Calu3 (cell line): ENCODE measurements at places on chromosomes 1 and 21.

DNA sequence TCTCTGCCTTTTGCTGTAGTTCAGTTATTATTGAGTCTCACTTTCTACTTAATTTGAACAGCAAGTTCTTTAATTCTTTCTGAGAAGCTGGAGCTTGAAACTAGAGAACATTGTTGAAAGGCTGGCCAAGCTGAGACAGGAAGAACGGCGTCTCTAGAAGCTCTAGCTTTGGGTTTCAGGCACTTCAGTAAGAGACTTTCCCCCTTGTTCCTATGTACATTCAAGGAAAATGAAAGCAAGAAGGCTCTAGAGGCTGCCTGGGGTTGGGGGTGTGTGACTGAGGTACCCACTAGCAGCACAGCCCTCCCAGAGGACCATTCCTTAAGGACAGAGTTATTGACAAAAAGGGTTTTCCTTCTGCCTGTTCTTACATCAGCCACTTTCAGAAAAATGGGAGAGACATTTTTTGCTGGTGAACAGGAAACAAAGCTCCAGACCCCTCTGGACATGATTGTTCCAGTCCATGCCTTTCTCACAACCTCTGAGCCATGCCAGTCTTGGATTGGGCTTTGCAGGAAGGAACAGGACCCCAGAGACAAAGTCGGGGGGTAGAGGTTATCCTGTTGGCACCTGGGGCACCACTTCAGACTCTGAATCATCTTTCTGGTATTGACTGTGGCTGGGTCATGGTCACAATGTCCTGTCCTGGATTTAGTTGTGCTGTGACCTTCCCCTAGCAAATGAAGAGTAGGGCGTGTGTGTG is 63.1 kb downstream of the LAMC2 start:
- DNase-seq: no peak

GRCh38 chr1:199809311-199809710 is 218.2 kb upstream of the NR5A2 start:
- no peak for DNase-seq

DNA sequence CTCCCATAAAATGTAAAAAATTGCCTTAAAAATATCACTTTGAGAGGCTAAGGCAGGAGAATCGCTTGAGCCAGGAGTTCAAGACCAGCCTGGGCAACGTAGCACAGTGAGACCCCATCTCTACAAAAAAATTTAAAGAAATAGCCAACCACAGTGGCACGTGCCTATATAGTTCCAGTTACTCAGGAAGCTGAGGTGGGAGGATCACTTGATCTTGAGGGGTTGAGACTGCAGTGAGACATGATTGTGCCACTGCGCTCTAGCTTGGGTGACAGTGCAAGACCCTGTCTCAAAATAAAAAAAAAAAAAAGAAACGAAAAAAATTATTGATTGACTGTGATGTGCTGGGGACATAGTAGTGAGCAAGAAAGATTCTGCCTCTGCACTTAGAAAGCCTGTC is 38.4 kb downstream of the PKN2 start:
- no peak for DNase-seq

DNA sequence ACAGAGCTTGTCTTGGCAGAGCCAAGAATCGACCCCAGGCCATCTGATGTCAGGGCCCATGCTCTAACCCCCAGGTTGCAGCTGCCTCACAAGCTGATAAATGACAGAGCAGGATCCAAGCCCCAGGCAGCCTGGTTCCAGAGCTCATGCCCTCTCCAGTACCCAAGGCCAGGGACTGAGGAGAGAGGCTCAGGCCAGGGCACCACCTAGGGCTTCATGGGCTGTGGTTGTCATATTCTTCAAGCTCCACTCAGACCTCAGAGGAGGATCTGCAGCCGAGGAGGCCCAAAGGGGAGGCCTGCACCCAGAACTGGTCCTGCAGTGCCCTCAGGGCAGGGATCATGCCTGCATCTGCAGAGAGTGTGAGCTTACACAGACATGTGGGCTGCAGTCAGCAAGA is 301.1 kb downstream of the MATN1 start:
- no peak for DNase-seq

DNA sequence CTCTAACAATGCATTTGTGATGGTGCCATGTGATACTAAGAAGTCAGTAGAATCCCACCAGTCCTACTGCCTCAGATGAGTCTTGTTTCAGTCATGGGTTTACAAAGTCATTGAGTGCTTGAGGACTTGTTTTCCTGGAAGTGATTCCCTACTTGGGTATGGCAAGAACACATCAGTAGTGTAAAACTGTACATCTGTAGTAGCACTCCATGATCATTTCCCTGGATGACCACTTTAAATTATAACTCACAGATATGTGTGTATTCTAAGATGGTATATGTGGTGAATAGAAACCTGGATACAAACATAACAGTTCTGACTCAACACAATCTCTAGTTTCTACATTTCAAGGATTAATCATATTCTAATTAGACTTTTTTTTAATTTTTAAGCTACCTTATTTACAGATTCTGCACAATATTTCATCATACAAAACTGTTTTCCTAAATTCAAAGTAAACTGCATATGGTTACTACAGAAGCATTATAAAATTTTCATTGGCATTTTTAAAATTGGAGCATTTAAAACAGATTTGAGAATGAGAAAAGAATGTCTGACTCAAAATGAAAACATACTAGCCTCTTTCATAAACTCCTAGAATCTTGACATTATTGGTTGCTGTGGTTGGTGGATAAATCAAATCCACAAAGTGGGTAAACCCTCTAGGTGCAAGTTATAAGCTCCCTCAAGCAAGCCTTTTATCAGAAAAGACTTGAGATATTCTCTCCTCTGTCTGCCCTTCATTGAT is 6.8 kb upstream of the PSMG1 start:
- DNase-seq: no peak

DNA sequence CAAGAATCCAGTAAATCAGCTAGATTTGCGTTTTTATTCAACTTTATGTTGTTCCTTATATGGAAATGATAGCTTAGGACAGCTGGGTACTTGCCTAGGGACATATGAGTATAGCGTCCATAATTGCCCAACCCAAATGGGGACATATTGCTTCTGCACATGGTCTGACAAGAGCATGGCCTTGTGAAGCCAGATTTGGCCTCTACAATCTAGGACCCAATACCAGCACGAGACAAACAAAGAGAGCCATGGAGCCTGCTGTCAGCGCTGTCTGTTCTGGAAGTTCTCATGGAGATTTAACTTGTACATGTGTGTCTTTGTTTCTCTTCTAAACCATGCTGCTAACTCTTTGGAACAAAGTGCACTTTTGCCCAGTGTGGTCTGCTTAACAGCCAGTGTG is 240.0 kb upstream of the CAMK1G start:
- no peak for DNase-seq
